ENCODE measurements at places on chromosomes 16 and 17. TPM values are rescaled to one million over a fixed set of nuclear protein-coding genes. Genes with fewer than 3 reads are reported as not detected.

TPSB2 gene
- 0.08 TPM for polyA plus RNA-seq

HEATR9 gene
- not detected for polyA plus RNA-seq

CD300LF gene
- not detected for polyA plus RNA-seq

RDM1 gene
- 6.2 TPM for polyA plus RNA-seq

NXPH3 gene
- polyA plus RNA-seq, result 3.1 TPM
